ENCODE measurements at places on chromosomes 1 and 21. TPM values are rescaled to one million over a fixed set of nuclear protein-coding genes. Genes with fewer than 3 reads are reported as not detected.

The RBM11 gene
- 0.22 TPM for total RNA-seq

The TLCD4 gene
- total RNA-seq, result 42.3 TPM

GRCh38 chr1:97082160-97082848, 360.7 kb downstream of the PTBP2 start:
- H3K27ac ChIP-seq, result no peak overlapping the region
- H3K4me3 ChIP-seq, result no peak overlapping the region
- no peaks in the 10 kb centered on the region for H3K4me1 ChIP-seq
- no peaks in the 10 kb centered on the region for H3K27me3 ChIP-seq
- no peaks in the 10 kb centered on the region for H3K36me3 ChIP-seq
- DNase-seq, result no peak

DNA sequence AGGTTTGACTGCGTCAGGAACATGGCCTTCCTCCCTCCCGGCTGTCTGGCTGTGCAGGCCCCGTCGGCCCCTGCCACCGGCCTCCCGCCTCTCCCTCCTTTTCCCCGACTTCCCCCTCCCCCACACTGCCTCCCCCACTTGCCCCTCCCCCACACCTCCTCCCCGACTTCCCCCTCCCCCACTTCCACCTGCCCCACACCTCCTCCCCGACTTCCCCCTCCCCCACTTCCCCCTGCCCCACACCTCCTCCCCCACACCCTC, 52.6 kb downstream of the SLC19A1 start:
- DNase-seq, result no peak
- H3K27me3 ChIP-seq, result no peaks in the 10 kb centered on the region
- no peaks in the 10 kb centered on the region for H3K4me1 ChIP-seq

DNA sequence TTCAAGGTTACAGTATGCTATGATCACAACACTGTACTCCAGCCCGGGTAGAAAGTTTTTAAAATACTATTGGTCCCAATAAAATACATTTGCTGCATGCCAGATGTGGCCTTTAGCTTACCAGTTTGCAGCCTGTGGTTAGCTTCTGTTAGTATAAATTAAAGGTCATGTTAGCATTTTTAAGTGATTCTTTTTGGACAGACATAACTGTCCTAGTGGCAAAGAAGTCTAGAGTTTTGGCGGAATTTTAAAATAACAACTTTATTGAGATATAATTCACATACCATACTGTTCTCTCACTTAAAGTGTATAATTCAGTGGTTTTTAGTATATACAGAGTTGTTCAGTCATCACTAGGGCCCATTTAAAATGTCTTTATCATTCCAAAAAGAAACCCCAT, 24.3 kb upstream of the TMEM39B start:
- no peak overlapping the region for H3K27ac ChIP-seq
- DNase-seq, result no peak
- H3K36me3 ChIP-seq, result peaks cover 26% of the 10 kb centered on the region
- no peak overlapping the region for H3K4me3 ChIP-seq

GRCh38 chr1:47683401-47683800, 245.6 kb downstream of the FOXD2 start:
- DNase-seq, result peak; percentile 28
- H3K4me3 ChIP-seq, result no peak overlapping the region
- H3K36me3 ChIP-seq, result no peaks in the 10 kb centered on the region
- no peaks in the 10 kb centered on the region for H3K4me1 ChIP-seq
- no peaks in the 10 kb centered on the region for H3K27me3 ChIP-seq

DNA sequence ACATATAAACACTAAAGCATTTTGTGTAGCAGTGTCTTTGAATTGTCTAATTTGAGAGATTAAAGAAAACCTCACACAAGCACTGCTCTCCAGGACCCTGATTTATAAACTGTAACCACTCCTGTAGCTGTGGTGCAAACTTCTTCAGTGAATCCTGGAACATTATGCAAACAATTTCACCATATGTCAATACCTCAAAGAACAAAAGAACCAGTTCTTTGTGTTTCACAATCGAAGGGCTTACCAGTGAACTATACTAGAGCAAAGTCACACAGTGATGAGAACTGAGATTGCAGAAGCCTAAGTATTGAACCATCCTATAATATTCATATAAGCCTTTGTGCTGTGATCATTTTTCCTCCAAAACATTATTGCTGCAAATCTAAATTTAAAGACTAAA, 21.5 kb downstream of the DPH5 start:
- DNase-seq, result no peak
- H3K36me3 ChIP-seq, result peaks cover 13% of the 10 kb centered on the region
- no peaks in the 10 kb centered on the region for H3K27me3 ChIP-seq
- H3K4me3 ChIP-seq, result no peak overlapping the region

- H3K27ac ChIP-seq, result no peak overlapping the region
- no peak overlapping the region for H3K4me3 ChIP-seq
- no peak for DNase-seq
- no peaks in the 10 kb centered on the region for H3K36me3 ChIP-seq
Observed at GRCh38 chr1:115925467-115925866, 50.8 kb upstream of the SLC22A15 start.

DNA sequence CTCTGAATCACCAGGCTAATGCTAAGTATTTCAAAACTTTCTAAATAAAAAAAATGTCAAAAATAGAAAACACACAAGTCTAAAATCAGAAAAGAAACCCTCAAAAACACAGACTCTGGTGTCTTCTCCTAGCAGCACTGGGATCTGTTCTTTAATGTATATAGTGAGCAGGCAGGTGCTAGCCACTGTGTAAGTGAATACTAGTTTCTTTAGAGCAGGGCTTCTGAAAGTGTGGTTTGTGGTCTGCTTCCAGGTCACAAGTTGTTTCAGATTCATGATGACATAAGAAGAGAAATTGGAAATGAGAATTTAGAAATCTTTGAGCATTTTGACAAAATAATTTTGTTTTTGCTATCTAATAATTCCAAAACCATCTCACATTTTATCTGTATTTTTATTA, 763.1 kb downstream of the USP25 start:
- H3K27me3 ChIP-seq, result no peaks in the 10 kb centered on the region
- no peaks in the 10 kb centered on the region for H3K36me3 ChIP-seq
- no peaks in the 10 kb centered on the region for H3K4me1 ChIP-seq
- no peak overlapping the region for H3K27ac ChIP-seq
- H3K4me3 ChIP-seq, result no peak overlapping the region

- no peak overlapping the region for H3K27ac ChIP-seq
- no peak for DNase-seq
- no peaks in the 10 kb centered on the region for H3K27me3 ChIP-seq
- no peaks in the 10 kb centered on the region for H3K36me3 ChIP-seq
Observed at GRCh38 chr1:94858276-94858675, 38.1 kb downstream of the SLC44A3 start.

DNA sequence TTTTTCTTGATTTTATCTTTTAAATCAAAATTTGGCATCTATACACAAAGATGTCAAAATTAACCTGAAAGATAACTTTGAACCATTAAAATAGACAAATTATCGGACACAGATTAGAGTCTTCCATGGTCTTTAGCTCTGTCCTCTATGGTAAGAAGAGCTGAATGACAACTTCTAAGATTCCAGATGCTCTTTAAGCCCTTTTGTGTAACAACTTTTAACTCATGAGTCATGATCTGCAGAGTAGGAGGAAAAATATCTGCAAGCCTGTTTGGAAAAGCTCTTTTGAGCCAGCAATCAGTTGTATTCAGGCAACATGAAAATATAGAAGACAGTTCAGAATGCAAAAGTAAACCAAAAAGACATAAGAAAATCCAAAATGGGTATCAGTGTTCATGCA, 37.8 kb downstream of the TTC13 start:
- H3K4me3 ChIP-seq, result no peak overlapping the region
- peaks cover 14% of the 10 kb centered on the region for H3K36me3 ChIP-seq
- no peaks in the 10 kb centered on the region for H3K27me3 ChIP-seq
- no peak overlapping the region for H3K27ac ChIP-seq

- H3K36me3 ChIP-seq, result no peaks in the 10 kb centered on the region
- DNase-seq, result no peak
- no peaks in the 10 kb centered on the region for H3K27me3 ChIP-seq
- H3K27ac ChIP-seq, result peak overlapping the region; percentile 88
- no peaks in the 10 kb centered on the region for H3K4me1 ChIP-seq
Observed at GRCh38 chr1:17586172-17586964, 46.9 kb downstream of the ARHGEF10L start.

Data from right atrium auricular region (tissue), 2 donors.